Jurkat, Clone E6-1 (cell line): ENCODE measurements at places on chromosomes 4 and X.

DNA sequence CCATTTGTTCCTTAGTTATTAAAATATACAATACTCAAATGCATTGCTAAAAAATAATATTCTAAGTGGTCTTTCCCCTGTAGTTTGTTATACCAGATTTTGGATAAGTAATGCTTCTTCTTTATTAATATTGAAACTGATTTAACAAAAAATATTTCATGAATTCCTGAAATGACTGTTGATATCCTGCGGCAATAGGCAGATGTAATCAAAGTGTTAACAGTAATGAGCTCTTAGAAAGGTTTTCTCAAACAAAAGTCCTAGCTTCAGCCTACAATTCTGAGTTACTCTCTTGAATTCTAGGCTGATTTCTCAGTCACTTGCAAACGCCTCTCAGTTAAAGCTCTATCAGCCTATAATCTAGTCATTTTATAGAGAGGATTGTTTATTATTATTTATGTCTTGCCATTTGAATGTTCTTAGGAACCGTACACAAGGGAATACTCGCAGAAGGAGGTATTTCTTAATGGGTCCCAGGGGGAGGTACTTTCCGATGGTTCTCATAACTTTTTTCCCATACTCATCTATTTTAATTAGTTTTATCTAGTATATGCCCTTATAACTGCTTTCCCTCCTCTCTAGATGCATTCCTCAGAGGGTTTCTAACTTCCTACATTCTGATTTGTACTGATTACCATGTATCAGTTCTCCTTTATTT is 96.8 kb downstream of the FNIP2 start:
- no peak for DNase-seq

DNA sequence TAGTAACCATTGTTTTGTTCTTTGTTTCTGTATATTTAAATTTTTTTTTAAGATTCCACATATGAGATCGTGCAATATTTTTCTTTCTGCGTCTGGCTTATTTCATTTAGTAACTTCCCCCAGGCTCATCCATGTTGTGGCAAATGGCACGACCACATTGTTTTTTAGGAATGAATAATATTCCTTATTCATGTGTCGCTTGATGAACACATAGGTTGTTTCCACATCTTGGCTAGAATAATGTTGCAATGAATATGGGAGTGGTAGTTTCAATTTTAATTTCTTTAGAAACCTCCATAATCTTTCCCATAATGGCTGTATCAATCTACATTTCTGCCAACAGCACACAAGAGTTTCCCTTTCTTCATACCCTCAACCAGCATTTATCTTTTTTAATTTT is 166.8 kb upstream of the NR3C2 start:
- no peak for DNase-seq

GRCh38 chrX:103776546-103776945 is at the start of gene PLP1:
Gene PLP1 (plus strand): TSS chrX:103776840. CDS start chrX:103776996, 156 bp downstream.
- no peak for DNase-seq

DNA sequence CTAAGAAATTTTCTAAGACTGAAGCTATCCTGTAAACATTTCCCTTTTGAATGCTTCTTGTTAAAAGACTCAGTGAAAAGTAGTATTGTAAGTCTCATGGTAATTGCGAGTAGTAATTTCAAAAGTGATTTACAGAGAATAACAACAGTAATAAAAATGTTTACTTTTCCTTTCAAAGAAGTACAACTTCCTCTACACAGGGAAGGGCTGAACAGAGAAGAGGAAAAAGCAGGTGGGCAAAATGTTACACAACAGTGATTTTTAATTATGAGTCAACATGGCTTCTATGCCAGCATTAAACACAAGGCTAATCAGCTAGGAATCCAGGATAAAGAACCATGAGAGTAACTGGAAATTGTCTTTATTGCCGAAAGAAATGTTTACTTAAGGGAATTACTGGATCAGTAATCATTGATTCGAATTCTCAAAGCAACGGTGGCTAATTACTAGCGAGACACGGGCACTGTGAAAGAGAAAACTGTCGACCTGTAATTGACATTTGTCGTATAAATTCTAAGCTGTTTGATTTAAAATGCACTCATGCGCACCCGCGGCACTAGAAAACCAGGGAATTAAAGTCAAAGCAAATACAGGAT is 15.4 kb downstream of the UTP3 start:
- DNase-seq: no peak

GRCh38 chr4:158033416-158034120 is 139.3 kb downstream of the GASK1B start:
- DNase-seq: no peak

GRCh38 chr4:69984030-69984443 is 11.7 kb upstream of the STATH start:
- peak; percentile 16 for DNase-seq

GRCh38 chr4:188941524-188942119 is 802.4 kb downstream of the TRIML1 start:
- DNase-seq: no peak

GRCh38 chr4:153518637-153519389 is 52.7 kb downstream of the TMEM131L start:
- peak; percentile 60 for DNase-seq

GRCh38 chr4:75673959-75674328 is 733 bp upstream of the G3BP2 start:
- no peak for DNase-seq

- DNase-seq: no peak
These were observed 15.7 kb downstream of the ADGRA3 start for GRCh38 chr4:22500128-22500611.

DNA sequence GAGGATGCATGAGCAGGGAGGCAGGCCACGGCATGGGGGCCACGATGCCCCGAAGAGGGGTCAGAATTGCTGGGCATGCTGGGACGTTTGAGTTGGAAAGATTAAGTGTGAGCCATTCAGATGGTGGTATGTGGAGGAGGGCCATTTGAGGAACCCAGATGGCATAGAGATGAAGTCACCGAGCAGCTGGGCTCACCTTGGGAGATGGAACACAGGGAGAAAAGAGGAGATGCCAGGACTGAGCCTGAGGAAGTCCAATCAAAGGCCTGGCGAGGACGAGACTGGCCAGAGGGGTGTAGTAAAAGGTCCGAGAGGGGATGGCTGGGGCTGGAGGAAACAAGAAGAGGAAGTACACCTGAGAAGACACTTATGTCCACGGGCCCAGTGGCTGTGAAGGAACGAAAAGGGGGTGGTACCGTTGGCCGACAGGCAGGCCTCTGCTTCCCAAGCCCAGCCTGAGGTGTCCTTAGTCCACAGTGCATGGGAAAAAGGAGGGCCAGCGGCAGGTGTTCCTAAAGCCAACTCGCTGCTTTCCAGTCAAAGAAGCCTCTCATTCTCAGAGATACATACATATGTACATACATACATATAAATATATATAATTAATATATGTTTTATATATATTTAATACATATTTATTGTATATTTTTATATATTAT is 54.6 kb upstream of the CLCN4 start:
- DNase-seq: no peak

DNA sequence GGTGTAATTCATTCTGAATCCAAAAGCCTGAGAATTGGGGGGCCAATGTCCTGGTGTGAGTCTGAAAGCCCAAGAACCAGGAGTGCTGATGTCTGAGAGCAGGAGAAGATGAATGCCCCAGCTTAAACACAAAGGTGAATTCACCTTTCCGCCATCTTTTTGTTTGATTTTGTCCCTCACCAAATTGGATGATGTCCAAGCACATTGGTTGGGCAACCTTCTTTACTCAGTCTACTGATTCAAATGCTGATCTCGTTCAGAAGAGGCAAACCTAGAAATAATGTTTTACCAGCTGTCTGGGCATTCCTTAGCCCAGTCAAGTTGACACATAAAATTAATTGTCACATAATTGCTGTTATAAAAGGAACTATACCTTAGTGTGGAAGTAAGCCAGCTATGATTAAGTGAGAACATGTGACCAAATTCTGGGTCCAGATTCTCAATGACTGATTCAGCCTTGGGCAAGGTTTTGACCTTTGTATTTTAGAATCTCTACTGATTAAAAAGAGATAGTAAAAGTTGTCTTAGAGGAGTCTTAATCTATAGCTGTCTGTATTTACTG is 34.5 kb upstream of the SLC4A4 start:
- no peak for DNase-seq

- no peak for DNase-seq
These were observed 13.7 kb downstream of the DGKK start for GRCh38 chrX:50456712-50457484.

GRCh38 chr4:82905205-82905604 is 4.7 kb downstream of the THAP9 start:
- DNase-seq: peak; percentile 48

DNA sequence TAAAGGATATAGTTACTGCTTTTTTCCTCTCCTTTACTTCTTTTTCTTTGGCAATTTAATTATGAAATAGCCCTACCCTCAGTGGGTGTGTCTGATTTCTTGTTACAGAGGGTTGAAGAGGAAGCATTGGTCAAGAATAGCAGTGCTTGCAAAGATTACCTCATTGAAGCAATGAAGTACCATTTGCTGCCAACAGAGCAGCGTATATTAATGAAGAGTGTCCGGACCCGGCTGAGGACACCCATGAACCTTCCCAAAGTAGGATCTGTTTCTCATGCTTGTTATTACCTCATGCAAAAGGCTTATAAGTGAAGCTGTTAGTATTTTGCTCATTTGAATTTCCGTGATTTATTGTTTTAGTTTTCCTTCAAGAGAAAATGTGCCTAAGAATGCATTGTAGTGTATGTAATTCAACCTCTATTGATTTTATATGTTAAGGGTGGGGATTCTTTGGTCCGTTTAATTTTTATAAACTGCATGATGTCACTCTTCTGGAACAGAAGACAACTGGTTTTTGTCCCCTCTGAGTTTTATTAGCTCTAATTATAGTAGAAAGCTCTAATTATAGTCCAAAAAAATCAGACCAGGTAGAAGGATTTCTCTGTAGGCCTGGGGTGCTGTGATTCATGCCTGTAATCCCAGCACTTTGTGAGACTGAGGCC is 27.9 kb upstream of the MSMO1 start:
- no peak for DNase-seq

DNA sequence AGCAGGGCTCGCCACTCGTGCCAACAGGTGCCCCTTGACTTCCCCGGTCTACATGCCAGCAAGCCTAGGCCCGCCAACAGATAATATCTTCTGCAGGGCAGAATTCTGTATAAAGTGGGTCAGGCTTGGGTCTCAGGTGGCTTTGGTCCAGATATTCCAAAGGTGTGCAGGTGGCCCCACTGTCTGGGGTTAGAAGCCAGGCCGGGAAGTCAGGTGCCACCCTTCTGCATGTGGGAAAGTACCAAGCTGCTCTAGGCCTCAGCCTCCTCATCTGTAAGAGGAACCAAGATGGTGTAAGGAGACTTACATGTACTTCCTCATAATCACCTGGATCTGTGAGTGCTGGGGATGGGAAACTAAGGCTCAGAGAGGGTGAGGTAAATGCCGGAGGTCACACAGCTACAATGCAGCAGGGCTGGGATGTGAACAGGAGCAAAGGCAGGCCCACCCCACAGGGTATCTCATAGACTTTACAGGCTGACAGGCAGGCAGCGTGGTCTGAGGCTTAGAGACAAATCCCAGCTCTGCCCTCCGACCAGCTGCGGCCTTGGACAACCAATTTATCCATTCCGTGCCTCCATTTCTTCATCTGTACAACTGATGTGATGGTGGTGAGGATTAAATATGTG is 35.9 kb downstream of the WDR1 start:
- DNase-seq: no peak

DNA sequence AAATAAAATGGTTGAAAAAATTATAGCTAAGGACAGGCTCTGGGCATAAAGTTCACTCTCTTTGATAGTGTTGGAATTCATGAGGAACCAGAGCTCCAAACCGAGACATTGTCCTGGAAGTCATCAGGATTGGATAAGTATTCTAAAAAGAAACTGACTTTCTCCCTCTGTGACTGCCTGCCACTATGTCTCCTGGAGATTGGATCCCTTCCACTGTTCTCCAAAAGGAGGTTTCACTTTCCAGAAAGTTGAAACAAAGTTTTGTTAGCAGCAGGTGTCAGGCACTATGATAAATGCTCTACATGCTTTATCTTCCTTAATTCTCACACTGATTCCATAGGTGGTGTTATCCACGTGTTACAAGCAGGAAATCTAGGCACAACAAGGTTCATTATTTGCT is 16.8 kb downstream of the BANK1 start:
- no peak for DNase-seq

DNA sequence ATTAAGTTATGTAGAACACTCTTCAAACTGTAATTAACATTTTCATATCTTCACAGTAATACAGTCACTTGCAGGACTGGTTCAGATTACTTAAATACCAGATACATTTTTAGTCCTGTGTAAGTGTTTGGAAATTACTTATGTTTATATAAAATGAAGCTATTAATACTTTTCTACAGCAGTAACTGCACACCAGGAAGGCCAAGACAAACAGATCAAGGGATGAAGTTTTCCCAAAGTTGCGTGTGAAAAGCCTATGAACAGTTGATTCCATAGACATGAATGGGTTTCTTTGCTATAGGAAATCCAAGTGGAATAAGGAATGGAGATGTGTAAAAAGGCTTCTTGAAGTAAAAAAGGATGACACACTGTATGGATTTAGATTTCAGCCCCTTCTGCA is 28.9 kb upstream of the DRP2 start:
- DNase-seq: no peak

DNA sequence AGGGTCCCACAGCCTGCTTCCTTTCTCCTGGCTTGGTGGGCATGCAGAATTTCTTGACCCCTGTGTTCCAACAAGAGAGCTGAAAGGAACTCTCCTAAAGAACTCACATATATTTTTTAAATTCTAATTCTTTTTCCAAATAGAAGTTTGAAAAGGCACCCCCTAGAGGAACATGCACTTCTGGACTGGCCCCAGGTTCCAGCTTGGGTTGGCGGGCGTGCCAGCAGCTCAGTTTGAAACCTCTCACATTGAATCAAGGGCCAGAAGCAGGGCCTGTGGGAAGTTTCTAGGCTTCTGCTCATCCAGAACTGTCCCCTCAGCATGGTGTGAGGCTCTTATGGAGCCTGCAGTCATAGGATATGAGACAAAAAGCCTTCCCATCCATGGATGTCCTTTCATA is 132.6 kb downstream of the ATG4A start:
- DNase-seq: no peak

DNA sequence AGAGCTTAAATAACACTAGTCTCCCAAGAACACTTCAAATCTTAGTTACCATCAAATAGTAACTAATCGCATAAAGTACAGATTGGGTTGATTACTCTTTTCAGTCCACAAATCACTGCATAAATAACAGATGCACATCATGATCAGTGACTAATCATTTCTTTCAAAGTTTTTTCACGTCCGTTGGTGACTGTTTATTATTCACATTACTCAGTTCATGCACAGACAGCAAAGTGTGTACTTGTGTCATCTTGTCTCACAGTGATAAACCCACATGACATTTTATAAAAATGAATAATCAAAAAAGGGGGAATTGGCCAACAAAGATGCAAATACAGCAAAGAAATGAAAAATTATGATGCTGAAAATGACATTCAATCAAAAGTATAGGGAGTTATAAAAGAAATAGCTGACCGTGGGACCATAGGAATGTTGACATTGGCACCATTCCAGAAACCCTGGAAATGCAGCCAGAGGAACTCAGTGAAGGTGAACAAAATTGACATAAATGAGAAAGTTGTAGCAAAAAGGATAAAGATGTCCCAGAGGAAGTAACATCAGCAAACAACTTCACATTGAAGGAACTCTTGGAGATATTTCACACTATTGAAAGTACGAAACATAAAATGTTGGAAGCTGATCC is 161.5 kb downstream of the SOX3 start:
- DNase-seq: no peak
